Breast epithelium (tissue), 4 donors: ENCODE measurements at places on chromosomes 1 and 21. TPM values are rescaled to one million over a fixed set of nuclear protein-coding genes. Genes with fewer than 3 reads are reported as not detected.

GRCh38 chr1:41418857-41419583, 57.8 kb downstream of the FOXO6 start:
- peak; percentile 90 for DNase-seq

- no peak for DNase-seq
These were observed 64.2 kb downstream of the SERINC2 start for GRCh38 chr1:31476891-31477846.

DNA sequence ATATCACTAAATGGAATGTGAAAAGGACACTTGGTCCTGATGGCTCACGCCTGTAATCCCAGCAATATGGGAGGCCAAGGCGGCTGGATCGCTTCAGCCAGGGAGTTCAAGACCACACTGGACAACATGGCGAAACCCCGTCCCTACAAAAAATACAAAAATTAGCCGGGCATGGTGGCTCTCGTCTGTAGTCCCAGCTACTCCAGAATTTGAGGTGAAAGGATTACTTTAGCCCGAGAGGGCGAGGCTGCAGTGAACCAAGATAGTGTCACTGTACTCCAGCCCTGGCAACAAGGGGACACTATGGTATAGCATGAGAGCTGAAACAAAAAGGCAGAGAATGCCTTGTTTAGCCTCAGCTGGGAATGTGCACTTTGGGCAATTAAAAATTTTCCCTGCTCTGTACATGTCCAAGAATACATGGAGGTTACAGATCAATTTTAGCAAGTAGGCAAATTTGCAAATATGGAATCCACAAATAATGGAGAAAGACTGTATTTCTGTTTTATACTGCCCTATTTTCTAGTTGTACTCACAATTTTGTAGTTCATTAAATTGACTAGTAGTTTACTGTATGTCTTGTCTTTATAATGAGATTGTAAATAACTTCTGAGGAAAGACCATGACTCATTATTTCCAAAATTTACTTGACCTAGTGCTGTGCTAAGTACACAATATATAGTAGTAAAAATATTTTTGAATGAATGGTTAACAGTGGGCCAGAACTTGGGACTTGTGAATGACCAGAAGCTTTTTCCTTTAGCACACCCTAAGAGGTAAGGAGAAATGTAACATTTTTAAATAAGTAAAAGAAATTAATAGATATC, 2.0 kb upstream of the ANGEL2 start:
- DNase-seq, result no peak

- no peak for DNase-seq
These were observed 4.0 kb upstream of the GBP2 start for GRCh38 chr1:89129911-89130310.

ADCY10 gene
- 0.16 TPM for total RNA-seq
